ENCODE measurements at places on chromosomes 3 and 15. TPM values are rescaled to one million over a fixed set of nuclear protein-coding genes. Genes with fewer than 3 reads are reported as not detected.

Gene C3orf85
- not detected for total RNA-seq

Gene CLDN1
- total RNA-seq = 30.9 TPM

Gene SHF
- 3.0 TPM for total RNA-seq

Gene USP13
- 27.8 TPM for total RNA-seq

Gene CACNA2D3
- 0.41 TPM for total RNA-seq

Gene CCR9
- total RNA-seq = not detected

Gene SLC24A5
- not detected for total RNA-seq

Gene C3orf20
- not detected for total RNA-seq

Gene ATP8B4
- total RNA-seq = not detected

Gene GNAT1
- total RNA-seq = not detected

Gene CPEB1
- 19.5 TPM for total RNA-seq

Gene AP3B2
- total RNA-seq = 0.95 TPM

Gene PDE8A
- total RNA-seq = 40.0 TPM

Gene PAQR5
- total RNA-seq = 2.0 TPM

Gene UNC13C
- not detected for total RNA-seq

Gene WDR93
- 0.18 TPM for total RNA-seq

Gene GRAMD1C
- 3.9 TPM for total RNA-seq

Gene CAMKV
- total RNA-seq = 0.85 TPM

Gene ATP13A5
- not detected for total RNA-seq

Gene EXD1
- 0.15 TPM for total RNA-seq

Gene NGRN
- 137 TPM for total RNA-seq

Gene VPS8
- 72.3 TPM for total RNA-seq

Gene MOBP
- total RNA-seq = not detected

Gene NUDT16
- total RNA-seq = 12.5 TPM

Gene MAP2K1
- total RNA-seq = 67.9 TPM

Gene LRRC2
- not detected for total RNA-seq

Gene CKMT1A
- total RNA-seq = 4.6 TPM

Gene GP9
- total RNA-seq = not detected

Gene CAV3
- not detected for total RNA-seq

Gene RASL12
- 0.67 TPM for total RNA-seq

Gene PRR20G
- not detected for total RNA-seq

Gene APOD
- total RNA-seq = not detected

Gene BCL6
- 21.5 TPM for total RNA-seq

Gene GOLGA8Q
- total RNA-seq = 1.1 TPM

Gene ZBTB20
- 4.1 TPM for total RNA-seq

Measured in Panc1 (cell line).